ENCODE measurements at places on chromosomes 3 and 15. TPM values are rescaled to one million over a fixed set of nuclear protein-coding genes. Genes with fewer than 3 reads are reported as not detected.

The SCG3 gene
- not detected for total RNA-seq

The FOXL2 gene
- not detected for total RNA-seq

The IQCF5 gene
- total RNA-seq = not detected

DNA sequence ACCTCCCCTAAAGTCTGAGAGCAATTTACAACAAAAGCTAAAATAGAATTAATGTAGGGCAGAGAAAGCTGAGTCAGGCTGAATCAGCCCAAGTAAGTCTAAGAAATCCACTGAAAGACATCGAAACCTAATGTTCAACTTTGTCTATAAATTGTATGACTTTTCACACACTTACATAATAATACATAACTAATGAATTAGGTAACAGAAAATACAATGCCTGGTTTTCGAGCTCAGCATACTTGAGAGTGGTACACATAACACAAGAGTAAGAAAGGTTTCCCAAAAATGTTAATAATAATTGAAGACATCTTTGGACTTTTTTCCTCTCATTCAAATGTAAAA, 55.3 kb upstream of the VGLL4 start:
- no peak for DNase-seq

- no peak for DNase-seq
Observed at GRCh38 chr15:79171320-79172031, 80.9 kb upstream of the RASGRF1 start.

- no peak for DNase-seq
Observed at GRCh38 chr3:44914936-44915335, 40.5 kb downstream of the TGM4 start.

GRCh38 chr3:120449701-120450599, 842 bp downstream of the FSTL1 start:
- DNase-seq = no peak

The ADAMTSL3 gene
- not detected for total RNA-seq

- DNase-seq = no peak
Observed at GRCh38 chr3:105984837-105985236, 116.0 kb upstream of the CBLB start.
